GM12891 (cell line): ENCODE measurements at places on chromosomes 7 and 10.

DNA sequence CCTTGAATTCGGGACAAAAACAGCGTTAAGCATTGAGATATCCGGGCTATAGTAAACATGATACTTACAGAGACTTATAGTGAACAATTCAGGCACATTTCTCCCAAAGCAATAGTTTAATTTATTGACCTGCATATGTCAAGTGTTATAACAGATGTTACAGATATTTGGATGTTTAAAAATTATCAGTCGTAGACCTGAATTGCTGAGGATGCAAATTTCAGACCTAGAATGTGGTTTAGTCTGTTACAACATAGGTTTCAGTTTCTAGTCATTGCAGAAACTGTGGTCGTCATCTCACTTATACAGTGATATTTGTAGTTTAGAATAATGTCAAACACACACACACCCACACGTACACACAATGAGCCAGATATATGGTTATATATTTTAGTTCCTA, 85.2 kb downstream of the VTI1A start:
- DNase-seq, result peak; percentile 13

GRCh38 chr7:158386866-158387545, 200.6 kb downstream of the PTPRN2 start:
- DNase-seq, result no peak

DNA sequence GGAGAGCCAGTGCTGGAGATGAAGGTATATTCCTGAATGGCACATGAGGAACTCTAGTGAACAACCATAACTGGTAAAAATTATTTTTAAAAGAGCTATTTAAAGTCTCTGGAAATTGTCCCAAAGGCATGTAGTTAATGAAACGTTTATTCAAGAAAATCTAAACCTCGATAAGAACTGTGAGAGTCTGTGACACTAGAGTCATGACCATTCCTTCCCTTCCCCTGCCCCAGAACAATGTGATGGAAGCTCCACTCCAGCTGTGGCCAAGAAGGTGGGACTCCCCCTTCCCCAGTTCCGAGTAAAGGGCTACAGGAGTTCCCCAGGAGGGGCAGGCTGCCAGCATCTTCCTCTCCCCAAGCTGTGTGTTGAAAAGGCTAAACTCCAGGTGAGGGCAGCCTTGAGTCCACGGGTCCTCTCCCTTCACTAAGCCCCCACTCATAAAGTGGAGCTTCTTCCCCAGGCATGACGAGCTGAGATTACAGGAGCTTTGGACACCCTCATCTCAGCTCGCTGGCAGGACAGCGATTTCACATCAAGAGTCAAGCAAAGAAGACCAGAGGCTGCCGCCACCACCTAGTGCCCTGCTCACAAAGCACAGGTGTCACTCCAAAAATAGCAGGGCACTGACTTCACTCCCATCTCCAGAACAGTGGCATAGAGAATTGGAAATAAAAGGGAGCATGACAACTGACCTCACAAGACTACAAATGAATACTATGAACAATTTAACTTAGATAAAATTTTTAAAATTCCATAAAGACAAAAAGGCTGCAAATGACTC, 68.5 kb downstream of the NHLRC2 start:
- DNase-seq, result no peak

DNA sequence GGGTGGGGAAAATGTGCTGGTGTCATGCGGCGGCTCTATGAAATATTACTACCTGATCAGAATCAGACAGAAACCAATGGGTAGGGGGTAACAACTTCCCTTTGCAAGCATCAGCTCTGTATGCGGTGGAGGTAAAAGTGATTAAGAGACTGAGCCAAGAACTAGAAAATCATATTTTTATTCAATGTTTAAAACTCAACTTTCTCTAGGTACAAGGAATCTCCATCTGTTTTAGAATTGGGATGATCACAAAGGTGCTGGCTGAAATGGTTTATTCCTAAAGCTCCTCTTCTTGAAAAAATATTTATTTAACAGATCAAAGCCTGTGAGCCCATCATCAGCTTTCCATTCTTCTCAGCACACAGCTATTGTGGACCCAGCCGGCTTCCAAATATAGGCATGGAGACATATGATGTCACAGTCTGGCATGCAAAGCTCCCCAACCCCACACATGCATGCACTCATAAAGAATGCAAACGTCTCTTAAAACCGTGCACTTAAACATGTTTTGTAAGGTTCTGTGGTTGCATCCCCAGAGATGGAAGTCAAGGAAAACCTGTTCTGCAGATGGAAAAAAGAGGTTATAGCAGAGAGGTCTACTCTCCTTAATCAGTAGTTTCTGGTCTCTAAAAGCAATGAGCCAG, 126.0 kb downstream of the SKIDA1 start:
- no peak for DNase-seq

- DNase-seq, result no peak
These were observed 1.8 kb downstream of the GNAT3 start for GRCh38 chr7:80510021-80510420.

GRCh38 chr7:55517191-55517633, 55.1 kb downstream of the VOPP1 start:
- DNase-seq, result no peak

DNA sequence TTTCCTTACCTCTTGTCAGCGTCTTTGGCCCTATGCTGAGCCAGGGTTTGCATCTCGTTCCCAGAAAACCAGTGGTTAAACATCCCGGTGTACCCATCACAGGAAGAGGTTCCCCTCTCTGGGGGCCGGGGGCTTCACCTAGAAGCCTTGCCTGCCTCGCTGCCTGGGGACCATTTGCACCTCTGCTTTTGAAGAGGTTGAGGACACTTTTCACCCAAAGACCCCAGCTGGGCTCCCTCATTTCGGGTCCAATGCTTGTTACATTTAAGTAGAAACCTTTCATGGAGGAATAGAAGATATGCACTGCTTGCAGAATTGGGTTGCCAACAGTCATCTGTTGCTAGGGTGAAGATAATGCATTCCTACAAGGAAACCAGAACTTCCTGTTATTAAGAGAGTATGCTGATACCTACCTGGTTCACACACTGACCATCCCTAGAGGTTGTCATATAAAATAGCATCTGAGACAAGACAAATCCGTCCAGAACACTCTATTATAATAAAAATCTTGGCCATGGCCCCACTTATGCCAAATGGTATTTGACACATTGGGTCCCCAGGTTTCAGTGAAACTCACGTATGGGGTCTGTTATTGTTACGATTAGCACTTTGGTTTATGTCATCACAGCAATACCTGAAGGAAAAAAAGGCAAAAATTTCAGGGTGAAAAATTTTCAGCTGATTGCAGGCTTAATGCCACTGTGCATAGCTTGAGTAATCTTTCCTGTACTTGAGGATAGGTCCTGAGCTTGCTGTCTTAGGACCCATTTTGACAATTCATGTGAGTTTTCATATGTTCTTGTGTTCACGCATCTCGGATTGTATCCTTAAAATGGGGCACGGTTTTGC, 917 bp downstream of the ZNF365 start:
- DNase-seq, result no peak

GRCh38 chr7:152312316-152312715, 123.5 kb downstream of the KMT2C start:
- DNase-seq, result no peak

- DNase-seq, result no peak
These were observed 33.2 kb upstream of the PLEKHA1 start for GRCh38 chr10:122341141-122341810.
